ENCODE measurements at places on chromosomes 7 and 10.

DNA sequence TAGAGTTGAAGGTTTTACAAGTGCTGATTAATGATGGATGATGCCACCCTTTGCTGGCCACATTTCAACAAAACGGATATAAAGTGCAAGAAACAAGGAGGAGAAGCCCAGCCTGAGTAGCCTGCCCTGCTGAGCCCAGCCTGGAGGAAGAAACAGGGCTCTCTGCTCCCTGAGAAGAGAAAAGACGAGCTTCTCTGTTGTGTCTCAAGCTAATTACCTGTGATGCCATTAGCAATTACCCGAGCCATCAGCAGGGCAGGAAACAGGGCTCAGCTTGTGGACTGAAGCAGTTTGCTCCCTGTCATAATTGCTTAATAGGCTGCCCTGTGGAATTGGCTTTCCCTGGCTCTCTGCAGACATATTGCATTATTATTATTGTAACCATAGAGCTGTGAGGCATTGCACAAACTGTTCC lies 709.3 kb upstream of the AUTS2 start:
- DNase-seq: no peak

GRCh38 chr10:45420453-45421192 lies 46.6 kb downstream of the ALOX5 start:
- peak; percentile 33 for DNase-seq

- no peak for DNase-seq
These were observed 92.1 kb upstream of the PODXL start for GRCh38 chr7:131648491-131648890.

GRCh38 chr7:93226310-93226709 lies at the start of gene HEPACAM2:
HEPACAM2 (minus strand) TSS chr7:93226469.
- DNase-seq: no peak

DNA sequence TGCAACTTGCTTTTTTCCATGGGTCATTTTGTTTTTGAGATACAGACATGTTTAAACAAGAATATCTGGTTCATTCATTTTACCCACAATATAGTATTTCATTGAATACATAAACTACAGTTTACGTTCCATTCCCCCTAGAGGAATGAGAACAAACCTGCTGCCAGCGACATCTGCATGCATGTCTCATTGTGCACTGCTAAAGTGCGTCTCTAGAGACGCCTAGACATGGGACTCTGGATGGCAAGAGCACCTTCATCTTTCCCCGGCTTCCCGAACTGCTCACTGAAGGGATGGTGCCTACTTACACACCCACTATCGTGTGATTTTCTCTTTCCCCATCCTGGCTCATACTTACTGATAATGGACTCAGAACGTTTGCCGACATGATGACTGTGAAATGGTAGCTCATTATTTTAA lies 1.2 kb upstream of the ZNF777 start:
- DNase-seq: no peak

All from epithelial cell of prostate (primary cell).